ENCODE measurements at places on chromosomes 11 and 22.

GRCh38 chr11:128161994-128162393 is 425.4 kb downstream of the ETS1 start:
- DNase-seq = no peak

- DNase-seq = no peak
Measured at GRCh38 chr22:40928657-40929056, 22.5 kb upstream of the RBX1 start.

DNA sequence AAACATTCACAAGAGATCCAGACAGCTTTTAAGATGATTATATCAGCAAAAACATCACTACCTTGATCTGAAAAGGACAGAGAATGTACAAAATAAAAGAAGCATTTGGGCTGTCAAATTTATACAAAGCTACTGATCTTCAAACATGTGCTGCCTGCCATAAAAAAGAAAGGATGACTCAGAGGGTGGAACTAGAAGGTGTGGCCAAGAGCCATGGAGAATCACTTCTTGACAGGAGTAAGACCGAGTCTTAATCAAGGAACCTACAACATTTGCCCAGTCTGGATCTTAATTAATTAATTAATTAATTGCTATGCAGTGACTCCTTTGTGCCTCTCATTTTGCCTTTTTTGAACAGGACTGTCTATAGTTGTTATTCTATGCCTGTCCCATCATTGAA is 33.2 kb downstream of the C11orf96 start:
- no peak for DNase-seq

GRCh38 chr22:19146215-19146968 is 1.9 kb upstream of the ESS2 start:
- no peak for DNase-seq

DNA sequence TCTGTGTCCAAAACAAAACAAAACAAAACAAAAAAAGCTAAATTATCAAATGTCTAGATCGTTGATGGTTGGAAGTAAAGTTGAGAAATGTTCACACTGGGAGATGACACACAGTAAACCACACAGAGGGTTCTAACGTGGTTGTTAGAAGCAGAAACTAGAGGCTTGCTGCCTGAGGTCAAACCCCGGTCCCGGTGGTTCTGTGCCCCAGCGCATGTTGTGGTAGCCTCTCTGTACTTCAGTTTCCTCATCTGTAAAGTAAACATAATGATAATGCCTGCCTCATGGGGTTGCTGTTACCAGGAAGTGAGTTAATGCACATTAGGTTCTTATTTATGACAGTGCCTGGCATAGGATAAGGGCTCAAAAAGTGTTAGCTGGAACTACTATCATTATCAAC is 33.4 kb downstream of the PPARA start:
- DNase-seq = no peak

GRCh38 chr11:114081641-114082414 is 22.3 kb downstream of the ZBTB16 start:
- no peak for DNase-seq

DNA sequence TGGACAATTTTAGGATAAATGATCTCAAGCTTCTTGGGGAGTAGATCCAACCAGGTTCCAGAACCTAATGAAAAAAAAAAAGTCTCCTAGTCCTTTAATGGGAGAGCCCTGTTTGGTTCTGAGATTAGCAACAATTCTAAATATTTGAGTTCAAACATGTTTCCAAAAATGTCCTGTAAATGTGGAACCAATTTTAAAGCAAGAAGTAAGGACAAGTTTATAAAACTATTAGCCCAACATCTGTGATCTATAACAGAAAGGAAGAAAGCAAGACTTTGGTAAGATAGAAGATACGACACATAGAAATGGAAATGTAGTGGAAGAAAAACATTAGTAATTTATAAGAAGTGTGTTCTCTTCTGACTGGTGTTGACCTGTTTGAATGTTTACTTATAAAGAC is 79.7 kb upstream of the SLC5A12 start:
- DNase-seq = no peak

DNA sequence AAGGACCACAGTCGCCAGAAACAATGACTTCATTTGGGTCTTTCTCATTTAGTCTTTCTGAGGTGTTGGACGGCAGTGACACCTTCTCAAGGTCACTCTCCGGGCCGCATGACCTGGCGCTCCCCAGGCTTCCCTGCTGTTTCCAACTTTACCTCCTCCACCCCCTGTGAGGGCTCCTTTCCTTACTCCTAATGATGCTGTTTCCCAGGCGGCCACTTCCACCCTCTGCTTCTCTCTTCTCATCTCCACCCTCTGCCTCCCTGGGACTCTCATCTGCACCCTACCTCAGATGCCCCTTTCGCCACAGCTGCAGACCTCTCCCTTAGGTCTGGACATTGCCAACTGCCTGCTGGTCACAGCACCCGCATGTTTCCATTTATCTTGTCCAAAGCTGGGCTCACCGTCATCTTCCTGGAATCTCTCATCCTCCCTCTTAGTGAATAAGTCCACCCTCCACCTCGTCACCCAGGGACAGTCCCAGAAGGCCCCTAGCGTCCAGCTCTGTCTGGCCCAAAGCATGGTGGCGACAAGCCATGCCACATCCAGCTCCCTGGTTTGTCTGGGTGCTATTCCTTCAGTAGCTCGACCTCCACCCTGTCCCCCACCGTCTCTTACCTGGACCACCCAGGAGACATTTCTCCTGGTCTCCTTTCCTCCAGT is 113.8 kb downstream of the BUD13 start:
- no peak for DNase-seq

DNA sequence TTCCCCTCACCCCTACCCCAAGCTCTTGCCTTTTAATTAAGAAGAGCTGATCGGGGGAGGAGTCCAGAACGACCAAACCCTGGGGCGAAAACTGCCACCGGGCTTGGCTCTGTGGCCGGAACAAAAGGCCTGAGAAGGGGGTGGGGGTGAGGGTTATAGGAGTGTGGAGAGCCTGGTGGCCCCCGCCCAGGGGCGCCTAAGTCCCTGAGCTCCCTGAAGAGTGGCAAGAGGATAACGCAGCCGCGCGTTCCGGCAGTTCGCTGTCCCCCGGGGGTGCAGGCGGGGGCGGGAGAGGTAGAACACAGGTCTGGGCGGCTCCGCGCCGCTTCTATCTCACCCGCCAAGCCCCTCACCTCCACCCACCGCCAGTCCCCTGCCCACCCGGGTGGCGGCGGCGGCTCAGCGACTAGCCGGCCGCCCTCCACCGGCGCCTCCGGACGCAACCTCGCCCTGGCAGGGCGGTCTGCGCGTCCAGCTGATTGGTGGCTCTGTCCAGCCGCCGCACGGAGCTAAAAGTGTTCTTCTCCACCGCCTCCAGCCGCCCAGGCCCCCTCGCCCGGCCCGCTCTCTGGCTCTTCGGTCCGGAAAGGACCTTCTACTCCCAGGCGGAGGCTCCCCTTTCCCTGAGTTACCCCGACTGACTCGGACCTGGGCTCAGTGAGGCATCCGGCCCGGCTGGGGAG is 18.7 kb upstream of the BDNF start:
- DNase-seq = peak; percentile 71

DNA sequence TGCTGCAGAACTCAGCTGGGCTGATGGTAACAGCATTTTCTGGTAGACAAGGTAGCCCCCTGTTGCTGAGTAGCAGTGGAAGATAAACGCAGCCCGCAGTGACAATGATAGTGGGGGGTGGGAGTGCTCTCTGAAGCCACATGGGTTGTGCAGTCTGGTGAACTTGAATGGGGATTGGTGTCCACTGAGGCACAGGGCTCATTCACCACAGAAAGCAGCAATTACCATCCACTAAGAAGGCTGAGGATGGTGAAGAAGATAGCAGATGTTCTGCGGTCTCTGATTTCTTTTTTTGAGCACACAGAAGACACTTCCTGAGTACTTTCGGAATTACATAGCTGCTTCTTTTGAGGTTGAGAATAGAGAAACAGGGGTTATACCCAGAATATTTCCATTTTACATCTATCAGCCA is 150.3 kb downstream of the LRRC4C start:
- DNase-seq = no peak

DNA sequence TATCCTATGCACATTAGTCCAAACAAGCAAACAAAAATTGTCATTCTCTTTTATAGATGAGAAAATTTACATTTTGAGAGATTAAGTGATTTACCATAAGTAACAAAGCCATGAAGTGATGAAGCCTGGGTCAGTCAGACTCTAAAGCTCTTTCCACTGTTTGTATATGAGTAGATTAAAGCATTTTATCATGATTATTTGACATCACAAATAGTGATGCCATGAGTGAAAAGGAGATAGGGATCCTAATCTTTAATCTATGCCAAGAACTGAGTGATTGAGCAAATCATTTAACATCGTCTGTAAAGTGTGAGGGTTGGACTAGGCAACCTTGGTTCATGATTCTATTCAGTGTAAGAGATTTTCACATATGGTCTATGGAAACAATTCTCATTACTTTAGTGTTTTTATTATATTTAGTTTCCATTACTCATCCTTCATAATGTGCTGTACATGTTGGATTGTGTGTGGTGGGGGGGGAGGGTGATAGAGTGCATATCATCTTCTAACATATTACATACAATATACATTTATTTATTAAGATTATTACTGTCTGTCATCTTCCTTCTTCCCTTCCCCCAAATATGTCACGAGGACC is 50.7 kb downstream of the ARHGEF12 start:
- no peak for DNase-seq

DNA sequence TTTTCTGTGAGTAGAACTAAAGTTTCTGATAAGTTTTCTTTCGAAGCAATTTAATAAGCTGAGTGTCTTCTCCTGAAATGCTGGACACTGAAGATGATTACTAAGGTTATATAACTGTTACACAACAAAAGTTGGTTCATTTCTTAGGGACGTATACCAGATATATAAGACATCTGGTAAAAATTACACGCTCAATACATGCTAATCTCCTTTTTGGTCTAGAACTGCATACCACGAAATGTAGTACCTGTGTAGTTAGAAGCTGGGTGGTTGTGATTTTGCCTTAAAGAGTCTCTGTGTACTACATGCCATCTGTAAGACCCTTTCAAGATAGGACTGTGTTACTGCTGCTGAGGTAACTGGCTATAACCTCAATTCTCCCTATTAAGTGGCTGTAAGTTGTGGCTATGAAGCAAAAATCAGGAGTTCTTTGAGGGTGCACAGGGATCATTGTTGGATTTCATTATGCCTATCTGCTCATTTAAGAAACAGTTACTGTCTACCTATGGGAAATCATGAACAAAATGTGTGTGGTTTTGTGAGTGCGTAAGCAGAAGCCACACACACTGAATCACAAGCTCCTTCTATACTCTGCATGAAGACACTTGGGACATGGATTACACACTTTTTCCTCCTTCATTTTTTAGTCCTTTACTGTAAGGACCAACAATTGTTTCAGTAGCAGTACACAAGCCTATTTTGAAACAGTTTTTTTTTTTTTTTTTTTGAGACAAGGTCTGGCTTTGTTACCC is 195.9 kb downstream of the SWAP70 start:
- no peak for DNase-seq

- no peak for DNase-seq
Measured at GRCh38 chr11:45209891-45210699, 63.7 kb downstream of the PRDM11 start.

- peak; percentile 3 for DNase-seq
Measured at GRCh38 chr22:26479043-26479791, 4.4 kb downstream of the HPS4 start.

DNA sequence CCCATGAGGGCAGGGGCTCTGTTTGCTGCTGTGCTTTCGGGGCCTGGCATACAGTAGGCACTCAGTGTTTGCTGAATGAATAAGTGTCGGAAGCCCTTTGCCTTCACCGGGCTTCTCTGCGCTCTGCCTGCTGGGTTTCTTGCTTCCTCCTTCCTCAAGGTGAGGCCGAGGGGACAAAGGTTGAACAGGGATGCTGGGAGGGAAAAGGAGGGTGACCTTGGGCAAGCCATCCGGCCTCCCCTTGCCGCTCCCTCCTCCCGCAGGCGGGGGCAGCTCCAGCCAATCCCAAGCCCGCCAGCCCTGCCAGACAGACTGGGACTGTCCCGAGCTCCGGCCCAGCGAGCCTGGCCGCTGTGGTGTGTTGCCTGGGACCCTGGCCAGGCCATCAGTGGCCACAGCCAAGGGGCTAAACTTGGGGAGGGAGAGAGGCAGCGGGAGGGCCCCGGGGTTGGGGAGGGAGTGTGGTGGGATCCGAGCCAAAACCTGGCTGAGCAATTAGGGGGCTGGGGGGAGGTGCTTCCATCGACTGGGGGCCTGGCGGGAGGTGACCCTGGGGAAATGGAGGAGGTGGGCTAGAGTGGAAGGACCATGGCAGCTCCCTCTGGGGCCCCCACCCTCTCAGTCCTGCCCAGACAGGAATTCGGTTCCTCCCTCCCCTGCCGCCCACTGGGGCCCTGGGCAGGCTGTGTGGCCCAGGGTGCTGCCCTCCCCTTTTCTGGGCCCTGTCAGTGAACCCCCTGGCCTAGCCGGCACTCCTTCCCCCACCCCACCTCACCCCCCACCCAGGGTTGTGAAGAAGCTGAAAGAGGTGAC is 3.4 kb upstream of the RCOR2 start:
- DNase-seq = no peak

DNA sequence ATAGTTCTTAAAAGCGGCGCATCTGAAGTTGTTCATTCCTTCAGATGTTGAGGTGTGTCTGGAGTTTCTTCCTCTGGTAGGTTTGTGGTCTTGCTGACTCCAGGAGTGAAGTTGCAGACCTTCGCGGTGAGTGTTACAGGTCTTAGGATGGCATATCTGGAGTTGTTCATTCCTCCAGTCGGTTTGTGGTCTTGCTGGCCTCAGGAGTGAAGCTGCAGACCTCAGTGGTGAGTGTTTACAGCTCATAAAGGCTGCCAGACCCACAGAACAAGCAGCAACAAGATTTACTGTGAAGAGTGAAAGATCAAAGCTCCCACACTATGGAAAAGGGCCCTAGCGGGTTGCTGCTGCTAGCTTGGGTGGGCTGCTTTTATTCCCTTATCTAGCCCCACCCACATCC is 201.7 kb upstream of the PDGFD start:
- DNase-seq = no peak

- peak; percentile 41 for DNase-seq
Measured at GRCh38 chr11:47099214-47099917, 77.3 kb downstream of the ARFGAP2 start.

Data from SW480 (cell line).